ENCODE measurements at places on chromosomes 6 and 20. TPM values are rescaled to one million over a fixed set of nuclear protein-coding genes. Genes with fewer than 3 reads are reported as not detected.

Gene PGC
- not detected for total RNA-seq

Gene CARMIL1
- total RNA-seq = 19.7 TPM

DNA sequence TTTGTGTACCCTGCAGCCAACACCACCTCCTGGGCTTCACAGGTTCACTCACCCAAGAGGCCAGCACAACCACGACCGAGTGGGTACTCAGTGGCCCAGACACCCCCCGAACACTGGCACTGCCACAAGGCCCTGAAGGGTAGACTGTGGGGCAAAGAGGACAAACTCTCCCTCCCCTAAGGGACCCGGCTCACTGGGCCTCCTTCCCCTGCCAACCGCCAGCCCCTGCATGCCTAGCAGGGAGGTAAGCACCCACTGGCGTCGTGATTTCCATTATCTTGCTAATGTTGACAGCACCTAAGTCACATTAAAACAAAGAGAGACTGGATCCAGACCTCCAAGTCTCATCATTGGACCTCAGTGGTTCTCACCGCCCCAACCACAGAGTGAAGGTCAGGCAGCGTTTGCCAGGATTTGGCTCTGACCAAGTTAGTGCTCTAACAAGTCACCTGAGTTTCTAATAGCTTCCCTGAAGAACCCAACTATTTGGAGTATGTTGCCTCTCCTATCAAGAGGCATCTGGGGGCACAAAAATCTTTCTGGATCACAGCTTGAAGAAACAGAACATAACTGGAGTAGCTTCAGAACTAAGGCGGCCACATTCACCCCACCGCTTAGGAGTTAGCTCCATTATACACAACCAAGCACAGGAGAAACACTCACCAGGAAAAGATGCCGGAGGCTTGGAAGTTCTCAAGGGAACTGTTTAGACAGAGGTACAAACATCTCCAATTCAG is 14.0 kb upstream of the APMAP start:
- no peak for DNase-seq

DNA sequence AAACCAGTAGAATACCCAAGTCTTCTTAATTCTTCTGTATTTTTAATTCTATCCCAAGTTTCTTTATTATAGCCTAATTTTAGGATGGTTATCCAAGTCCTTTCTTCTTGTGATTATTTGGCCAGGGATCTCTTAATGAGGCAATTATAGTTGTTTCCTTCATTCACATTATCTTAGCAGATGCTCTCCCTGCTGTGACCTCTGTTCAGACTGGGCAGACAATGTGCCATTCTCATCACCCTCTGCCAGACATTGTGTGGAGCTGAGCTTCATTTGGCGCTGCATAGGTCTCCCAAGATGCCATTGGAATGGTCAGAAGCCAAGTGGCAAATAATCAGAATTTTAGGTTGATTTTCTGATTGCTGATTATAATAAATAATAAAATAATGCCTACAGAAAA is 79.4 kb downstream of the LIN28B start:
- DNase-seq = no peak

- DNase-seq = no peak
Observed at GRCh38 chr6:14276071-14276470, 158.5 kb downstream of the CD83 start.

GRCh38 chr20:36528875-36529417 is 12.4 kb upstream of the MYL9 start:
- DNase-seq = no peak

DNA sequence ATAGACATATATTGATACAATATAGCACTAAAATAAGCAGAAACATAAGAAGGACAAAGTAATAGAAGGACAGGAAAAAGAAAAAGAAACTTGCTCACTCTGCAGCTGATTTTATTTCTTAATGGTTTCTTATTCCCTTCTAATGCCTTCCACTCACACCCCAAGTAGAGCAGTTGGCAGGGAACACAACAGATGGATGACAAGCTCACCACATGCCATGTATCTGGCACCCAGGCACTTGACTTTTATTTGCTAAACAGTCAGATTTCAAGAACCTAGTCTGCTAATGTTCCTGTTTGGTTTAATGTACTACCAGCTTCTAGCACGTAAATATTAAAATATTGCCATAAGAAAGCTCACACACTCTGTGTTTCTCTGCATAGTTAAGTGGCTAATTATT is 87.1 kb downstream of the COL19A1 start:
- no peak for DNase-seq

DNA sequence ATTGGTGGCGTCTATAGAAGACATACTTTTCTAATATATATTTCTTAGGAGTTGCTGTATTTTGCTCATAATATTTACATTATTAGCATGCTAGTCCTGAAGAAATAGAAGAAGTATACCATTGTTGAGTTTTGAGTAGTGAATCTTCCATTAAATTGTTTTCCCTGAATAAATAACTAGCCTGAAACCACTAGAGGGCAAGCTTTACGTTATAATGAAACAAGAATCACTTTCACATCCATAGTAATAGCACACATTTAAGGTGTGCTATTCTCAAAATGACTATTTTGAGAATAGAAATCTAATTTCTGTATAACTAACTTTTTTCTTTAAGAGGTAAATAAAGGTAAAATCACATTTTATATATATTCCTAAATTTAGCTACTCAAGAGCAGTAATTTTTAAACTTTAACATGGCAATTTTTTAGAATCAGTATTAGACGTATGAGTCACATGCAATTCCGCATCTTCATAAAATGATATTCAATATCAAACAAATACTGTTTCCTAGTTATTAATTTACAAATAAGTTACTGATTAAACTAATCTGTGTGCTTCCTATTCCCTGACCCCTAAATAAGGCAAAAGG is 213.2 kb upstream of the MANEA start:
- DNase-seq = no peak

DNA sequence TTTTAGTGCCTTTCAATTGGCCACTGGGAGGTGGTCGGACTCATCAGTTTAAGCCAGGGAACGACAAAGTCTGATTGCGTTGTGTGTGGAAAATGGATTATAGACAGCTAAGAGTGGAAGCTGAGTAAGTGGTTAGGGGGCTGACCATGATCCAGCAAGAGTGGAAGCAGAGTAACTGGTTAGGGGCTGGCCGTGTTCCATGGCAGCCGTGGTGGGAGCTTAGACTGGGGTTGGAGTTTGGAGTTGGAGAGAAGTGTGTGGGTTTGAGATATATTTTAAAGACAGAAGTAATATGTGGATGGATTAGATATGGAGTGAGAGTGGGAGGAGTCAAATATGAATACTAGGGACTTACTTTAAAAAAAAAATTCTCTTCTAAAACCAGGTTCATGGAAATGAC is 41.7 kb downstream of the LRRN4 start:
- DNase-seq = no peak

DNA sequence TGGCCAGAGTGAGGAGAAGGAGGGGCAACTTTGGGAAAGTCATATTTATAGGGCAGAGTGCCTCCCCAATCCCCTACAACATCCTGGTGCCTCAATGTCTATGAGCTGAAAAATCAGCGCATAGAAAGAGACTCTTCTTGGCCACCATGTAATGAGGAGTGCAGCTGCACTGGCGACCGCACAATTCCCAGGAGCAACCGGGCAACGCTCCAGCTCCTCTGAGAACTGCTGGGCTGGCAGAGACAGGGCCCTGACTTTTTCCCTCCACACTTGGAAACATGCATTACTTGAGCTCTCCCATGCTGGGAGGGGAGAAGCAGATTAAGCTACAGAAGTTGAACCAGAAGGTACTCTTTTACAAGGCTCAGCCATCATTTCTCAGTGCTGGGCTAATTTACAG is 31.4 kb upstream of the MARCKS start:
- DNase-seq = no peak

DNA sequence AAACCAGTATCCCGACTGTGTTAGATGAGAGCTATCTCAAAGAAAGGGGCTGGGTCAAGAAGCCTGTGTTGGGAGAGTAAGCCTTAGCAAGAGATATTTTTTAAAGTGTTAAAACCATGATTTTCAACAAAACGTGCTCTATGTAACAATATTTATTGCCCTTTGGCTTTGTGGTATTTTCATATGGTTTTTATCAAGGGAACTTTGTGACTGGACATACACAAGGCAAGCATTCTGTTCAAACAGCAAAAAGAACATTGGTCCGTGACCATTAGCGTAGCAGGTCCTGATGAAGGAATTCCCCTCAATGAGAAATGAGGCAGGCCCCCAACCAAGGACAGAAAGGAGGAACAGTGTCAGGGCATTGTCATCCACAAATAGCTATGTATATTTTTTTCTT is 222.6 kb downstream of the MYLK4 start:
- DNase-seq = no peak

GRCh38 chr6:5472571-5472970 is 211.3 kb downstream of the FARS2 start:
- no peak for DNase-seq

DNA sequence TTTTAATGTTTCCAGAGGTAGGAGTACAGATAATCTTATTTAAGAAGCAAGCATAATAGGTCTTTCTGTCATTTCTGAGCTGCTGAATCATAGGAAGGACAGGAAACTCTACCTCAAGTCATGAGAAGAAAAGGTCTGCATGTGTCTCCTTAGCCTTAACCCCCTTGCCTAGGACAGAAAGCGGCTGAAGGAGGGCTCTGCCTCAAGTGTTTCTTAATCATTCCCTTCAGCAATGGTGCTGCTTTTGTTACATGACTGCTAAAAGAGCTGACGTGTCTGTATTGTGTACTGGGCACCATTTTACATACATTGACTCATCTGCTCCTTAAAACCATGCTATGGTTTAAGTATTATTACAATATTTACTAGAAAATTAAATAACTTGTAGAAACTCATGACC is 564.0 kb upstream of the AGPAT4 start:
- no peak for DNase-seq

Measured in esophagus squamous epithelium (tissue), 5 donors.